ENCODE measurements at places on chromosomes 2 and 18.

GRCh38 chr18:25538175-25538922 lies 186.4 kb upstream of the ZNF521 start:
- DNase-seq: no peak

DNA sequence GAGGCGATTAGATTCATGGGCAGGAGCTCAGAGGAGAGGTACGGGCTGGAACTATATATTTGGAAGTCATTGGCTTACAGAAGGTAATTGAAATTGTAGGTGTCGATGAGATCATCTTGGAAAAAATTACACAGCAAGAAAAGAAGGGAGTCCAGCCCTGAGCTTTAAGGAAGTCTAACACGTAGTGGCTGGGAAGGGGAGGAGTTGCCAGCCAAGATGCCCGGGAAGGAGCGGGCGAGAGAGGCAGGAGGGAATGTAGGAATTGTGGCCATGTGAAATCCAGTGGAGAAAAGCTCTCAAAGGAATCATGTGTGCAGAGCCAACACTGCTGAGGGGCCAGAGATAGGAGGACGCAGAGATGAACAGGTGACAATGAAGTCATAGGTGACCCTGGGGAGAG lies 25.6 kb upstream of the SCYGR1 start:
- DNase-seq: no peak

DNA sequence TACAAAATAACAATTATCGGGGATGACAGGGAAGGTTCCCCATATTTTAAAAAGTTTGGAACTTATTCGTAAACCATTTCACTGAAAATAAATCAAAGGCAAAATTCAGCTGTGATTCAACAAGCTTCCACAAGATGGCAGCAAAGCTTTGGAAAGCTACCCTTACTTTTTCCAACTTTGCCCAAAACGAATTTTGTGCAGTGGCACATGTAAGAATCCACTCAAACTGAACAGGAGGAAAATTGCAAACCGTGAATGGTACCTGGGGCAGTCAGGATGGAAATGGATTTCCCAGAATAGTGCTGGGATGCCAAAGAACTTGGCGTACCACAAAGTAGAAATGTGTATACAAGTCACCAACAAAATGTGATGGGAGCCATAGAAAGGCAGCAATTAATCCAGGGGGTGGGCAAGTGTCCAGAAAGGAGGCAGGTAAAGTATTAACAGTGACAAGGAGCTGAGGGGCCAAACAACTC lies 10.7 kb downstream of the RPL31 start:
- DNase-seq: no peak

- DNase-seq: no peak
These were observed 154.5 kb downstream of the RPIA start for GRCh38 chr2:88845772-88846661.

DNA sequence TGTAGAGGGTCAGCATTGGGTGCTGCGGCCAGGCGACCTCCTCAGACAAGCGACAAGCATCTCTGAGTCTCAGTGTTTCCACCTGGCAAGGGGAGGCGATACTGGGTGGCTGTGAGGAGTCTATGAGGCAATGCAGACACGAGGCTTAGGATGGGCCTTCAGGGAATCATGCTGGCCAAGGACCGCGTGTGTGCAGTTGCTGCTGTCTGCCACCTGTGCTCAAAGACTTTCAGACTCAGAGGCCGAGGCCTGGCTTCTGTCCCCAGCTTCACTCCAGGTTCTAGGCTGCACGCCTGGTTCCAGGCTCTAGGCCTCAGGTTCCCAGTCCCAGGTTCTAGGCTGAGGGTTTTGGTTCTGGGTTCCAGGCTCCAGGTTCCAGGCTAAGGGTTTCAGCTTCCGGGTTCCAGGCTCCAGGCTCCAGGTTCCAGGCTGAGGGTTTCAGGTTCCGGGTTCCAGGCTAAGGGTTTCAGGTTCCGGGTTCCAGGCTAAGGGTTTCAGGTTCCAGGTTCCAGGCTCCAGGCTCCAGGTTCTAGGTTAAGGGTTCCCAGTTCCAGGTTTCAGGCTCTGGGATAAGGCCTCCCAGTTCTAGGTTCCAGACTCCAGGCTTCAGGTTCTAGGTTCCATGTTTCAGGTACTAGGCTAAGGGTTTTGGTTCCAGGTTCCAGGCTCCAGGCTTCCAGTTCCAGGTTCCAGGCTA lies 14.8 kb downstream of the LRRFIP1 start:
- no peak for DNase-seq

- peak; percentile 62 for DNase-seq
These were observed 67.0 kb downstream of the CHRNA1 start for GRCh38 chr2:174697255-174697654.

DNA sequence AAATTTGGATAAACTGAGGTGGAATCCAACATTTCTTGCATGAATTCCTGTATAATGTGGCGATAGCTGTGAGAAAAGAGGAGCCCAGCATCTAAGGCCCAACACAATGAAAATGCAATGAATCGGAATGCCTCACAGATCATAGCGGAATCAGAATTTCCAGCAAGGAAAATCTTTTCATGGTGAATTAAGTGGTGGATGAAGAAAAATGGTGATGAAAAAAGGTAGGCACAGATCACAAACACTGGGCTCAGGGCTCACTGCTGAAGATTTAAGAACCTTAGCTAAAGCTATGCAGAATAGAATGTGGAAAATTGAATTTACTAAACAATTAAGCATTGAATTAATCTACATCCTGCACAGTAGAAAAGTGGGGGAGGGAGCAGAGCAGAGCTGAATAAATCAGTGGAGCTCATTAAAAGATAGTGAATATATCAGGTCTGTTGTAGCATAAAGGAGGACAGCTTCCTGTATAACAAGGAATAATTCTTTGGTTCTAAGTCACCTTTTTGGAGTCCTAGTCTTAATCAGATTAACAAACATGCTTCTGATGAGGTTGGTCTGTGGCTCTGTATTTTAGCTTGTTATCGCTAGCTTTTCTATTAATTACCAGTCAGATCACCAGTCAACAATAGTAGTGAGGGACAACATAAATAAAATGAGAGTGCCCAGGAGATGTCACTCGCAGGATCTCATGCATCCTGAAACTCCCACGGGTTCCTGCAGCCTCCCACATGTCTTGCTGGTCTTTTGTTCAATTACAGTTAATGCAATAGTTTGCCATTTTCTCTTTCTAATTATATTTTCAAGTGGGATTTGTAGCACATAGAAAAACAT lies 27.0 kb downstream of the MEIS1 start:
- no peak for DNase-seq

GRCh38 chr18:23283916-23284430 lies 148.7 kb downstream of the CABLES1 start:
- peak; percentile 37 for DNase-seq

GRCh38 chr2:241315879-241316631 lies at the start of gene SEPTIN2:
Gene SEPTIN2, plus strand, starts transcription at chr2:241315925. Its CDS starts 8,308 bp downstream, at chr2:241324233.
- peak; percentile 81 for DNase-seq

DNA sequence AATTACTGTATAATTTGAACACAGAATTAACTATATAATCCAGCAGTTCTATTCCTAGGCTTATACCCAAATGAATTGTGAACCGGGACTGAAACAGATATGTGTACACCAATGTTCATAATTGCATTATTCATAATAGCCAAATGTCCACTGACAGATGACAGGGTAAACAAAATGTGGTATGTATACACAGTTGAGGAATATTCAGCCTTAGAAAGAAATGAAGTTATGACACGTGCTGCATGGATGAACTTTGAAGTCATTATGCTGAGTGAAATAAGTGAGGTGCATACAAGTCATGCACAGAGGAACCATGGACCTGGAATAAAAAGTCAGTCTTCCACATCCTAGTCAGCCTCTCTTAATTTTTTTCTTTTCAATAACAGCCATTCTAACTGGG lies 91.9 kb downstream of the SH3RF3 start:
- DNase-seq: no peak

DNA sequence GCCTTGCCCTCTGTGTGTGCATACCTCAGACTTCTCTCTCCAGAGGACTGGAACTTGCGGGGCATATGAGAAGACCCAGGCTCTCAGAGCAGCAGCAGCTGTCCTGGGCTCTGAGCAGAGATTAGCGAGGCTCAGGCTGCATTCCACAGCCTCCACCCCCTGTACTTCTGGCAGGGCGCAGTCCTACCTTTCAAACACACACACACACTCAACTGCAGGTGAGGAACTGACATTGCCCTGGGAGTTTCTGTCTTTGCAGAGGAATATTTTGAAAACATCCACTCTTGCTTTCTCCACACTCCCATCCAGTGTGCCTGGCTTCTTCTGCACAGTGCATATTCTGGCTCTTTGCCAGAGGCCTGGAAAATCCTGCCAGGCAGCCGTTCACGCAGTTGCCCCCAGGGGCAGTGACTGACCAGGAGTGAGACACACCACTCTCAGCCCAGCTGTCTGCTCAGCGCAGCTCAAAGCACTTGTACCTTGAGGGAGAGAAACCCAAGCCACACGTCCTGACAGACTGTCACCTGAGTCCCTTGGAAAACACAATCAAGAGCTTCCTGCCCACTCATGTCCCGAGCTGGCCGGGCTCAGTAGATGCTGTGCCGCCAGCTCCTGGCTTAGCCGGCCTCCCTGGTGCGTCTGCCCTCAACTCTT lies 460.8 kb downstream of the RNF144A start:
- DNase-seq: no peak

DNA sequence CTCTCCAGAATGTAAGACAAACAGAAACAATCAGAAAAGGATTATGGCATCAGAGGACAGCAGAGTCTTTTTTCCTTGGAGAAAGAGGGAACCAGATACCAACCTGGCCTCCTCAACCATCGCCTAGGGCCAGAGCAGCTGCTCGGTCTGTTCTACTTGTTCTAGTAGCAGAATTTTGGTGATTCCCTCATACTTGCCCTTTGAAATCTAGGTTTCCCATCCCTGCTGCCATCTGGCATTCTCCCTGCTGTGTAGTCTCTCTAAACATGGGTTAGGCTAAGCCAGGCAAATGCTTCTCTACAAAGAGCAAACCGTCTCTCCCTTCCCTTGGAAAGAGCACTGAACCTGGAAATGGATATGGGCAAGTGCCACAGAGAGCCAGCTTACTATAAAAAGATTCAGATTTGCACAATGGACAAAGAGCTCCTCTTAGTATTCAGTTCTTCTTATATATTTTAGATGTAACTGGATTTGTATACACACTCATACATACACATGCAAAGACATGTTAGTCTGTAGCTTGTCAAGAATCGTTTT lies 208.6 kb upstream of the ST6GAL2 start:
- no peak for DNase-seq

DNA sequence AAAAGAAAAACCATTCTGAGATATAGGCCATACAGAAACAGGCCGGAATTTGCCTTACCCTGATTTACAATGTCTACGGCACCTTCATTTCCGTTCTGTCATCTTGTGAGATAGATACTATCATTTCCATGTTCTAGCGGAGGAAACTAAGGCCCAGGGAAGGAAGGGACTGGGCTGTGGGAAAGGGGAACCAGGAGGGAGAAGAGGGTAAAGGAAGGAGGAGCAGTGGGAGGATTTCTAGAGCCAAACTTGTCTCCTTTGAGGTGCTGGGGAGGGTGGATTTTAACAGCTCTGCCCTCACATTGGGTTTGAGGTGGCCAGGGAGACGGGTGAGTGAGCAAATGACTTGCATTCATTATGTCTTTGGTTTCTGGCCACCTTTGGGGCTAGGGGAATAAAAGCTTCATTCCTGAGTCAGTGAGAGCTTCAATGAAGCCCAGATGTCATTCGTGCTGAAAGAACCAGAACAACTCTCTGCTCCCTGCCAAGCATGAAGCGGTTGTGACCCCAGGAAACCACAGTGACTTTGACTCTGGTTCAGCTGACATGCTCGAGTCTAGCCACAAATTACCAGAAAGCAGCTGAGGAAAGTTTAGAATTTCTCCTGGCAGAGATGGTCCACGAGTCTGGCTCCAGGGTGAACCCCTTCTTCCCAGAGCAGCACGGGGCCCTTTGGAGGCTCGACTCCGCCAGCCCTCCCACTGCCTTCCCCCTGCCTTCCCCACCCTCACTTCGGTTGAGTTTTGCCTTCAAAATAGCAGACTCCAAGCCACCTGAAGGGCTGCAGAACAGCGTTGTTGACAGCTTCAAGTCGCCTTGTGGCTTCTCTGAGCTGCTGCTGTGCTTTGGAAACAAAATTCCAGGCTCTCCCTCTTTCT lies 3.8 kb downstream of the ACTG2 start:
- DNase-seq: peak; percentile 47

GRCh38 chr18:28112056-28112470 lies 64.9 kb downstream of the CDH2 start:
- no peak for DNase-seq

DNA sequence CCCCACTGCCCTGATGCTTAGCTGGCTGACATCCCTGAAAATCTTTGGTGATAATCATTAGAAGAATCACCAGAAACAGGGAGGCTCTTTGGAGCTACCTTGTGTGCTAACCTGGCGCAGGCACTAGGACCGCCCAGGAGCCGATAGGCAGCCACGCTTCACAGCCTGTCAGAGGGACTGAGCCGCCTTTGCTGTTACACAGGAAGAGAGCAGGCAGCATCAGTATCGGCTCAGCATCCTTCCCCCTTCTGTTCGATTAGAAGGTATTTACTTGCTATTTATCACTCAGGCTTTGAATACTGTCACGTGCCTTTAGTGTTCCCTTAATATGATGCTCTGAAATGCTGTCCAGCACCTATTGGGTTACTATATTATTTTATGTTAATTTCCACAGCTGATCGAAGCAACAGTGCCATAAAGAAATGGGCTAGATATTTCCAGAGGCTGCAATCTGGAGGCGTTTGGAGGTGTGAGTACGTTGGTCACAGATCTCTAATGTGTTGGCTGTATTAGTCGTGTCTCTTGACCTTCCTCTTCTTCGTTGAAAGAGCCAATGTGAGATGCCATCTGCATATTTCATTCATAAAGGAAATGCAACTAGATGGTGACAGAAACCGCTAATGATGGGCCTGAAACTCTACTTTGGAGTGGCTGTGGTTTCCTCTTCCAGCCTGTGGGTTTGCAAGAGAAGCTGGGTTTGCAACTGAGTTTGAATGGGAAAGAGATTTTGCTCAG lies 110.4 kb upstream of the RAB27B start:
- peak; percentile 44 for DNase-seq

GRCh38 chr2:85173909-85174308 lies 40.7 kb downstream of the TCF7L1 start:
- no peak for DNase-seq

DNA sequence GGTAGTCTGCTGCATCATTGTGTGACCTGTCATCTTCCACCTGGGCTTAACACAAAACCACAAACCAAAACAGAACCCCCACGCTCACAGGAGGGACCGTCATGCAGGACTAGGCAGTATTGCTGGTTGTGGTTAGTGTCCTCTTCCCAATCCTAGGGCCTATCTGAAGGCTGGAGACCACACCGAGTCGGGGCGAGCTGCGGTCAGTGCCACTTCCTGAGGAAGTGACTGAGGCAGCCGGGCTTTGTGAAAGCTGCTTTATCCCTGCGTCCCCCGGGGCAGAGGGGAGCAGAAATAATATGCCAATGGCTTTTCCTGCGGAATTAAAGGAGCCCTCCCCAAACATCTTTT lies 22.9 kb downstream of the ZNF532 start:
- peak; percentile 13 for DNase-seq

DNA sequence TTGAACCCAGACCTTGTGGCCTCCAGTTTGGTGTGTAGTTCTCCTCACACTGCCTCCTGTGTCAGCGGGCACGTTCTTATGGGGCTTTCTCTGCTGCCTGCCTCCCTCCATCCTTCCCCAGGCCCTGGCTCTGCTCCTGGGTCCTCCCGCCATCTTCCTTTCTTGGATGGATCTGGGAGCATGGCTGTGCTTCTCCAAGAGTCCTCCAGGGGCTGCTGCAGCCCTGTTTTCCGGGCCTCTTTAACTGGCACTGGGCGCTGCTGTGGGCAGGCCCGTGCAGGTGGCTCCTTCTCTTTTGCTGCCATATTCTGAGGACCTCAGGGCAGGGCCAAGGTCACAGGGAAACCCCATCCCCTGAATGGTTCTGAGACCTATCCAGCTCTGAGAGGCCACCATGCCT lies 17.8 kb downstream of the THNSL2 start:
- no peak for DNase-seq

- no peak for DNase-seq
These were observed 283.0 kb upstream of the PXDN start for GRCh38 chr2:2027271-2027670.
